Hindlimb muscle (tissue), 1 donor: ENCODE measurements at places on chromosomes 16 and 17.

DNA sequence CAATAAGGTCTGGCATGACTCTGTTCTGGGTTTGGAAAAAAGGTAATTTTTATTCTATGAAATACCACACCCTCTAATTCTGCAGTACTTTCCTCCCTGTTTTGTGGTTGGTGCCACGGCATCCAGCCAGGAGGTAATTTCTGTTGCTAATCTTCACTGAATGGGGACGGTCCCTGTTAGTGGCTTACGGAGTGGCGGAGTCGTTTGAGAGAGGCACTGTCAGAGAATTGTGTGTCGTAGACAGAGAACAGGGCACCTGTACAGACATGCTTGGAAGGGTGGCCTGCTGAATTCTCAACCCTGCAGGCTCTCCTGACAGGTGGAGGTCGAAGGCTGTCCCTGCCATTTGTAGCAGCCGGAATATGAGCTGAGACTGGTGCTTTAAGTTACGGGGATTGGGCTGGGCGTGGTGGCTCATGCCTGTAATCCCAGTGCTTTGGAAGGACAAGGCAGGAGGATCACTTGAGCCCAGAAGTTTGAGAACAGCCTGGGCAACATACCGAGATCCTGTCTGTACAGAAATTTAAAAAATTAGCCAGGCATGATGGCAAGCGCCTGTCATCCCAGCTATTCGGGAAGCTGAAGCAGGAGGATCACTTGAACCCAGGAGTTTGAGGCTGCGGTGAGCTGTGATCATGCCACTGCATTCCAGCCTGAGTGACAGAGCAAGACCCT, 33.2 kb downstream of the EEF2K start:
- no peak for DNase-seq

DNA sequence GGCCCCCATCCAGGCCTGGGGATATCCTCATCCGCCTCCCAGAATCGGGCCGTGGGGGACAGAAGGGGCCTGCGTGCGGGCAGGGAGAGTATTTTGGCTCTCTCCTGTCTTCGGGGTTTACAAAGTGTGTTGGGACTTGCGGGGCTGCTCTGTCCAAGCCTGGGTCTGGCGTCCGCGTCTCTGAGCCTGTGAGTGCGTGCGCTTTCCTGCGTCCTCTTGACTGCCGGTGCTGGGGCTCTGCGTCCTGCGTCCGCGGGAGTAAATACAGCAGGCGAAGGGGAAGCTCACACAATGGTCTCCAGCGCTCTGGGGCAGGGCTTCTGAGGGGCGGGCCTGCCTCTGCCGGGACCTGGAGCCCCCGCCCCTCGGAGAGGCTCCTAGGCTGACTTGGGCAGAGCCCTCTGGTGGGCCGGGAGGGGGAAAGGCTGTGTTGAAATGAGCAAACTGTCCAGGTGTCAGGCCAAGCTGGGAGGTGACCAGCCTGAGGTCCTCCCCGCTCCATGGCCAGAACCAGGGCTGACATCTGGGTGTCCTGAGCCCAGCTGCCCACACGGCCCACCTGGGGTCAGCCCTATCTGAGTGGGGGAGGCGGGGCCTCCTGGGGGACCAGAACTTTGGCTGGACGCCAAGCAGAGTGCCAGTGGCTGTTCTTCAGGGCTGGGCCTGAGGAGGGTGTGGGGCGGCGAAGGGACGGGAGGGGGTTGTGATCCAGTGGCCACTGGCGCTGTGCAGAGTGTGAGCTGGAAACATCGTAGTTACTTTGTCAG, 233.6 kb downstream of the SEC14L1 start:
- peak; percentile 82 for DNase-seq

GRCh38 chr17:4229627-4230541, 33.9 kb downstream of the ANKFY1 start:
- peak; percentile 83 for DNase-seq

DNA sequence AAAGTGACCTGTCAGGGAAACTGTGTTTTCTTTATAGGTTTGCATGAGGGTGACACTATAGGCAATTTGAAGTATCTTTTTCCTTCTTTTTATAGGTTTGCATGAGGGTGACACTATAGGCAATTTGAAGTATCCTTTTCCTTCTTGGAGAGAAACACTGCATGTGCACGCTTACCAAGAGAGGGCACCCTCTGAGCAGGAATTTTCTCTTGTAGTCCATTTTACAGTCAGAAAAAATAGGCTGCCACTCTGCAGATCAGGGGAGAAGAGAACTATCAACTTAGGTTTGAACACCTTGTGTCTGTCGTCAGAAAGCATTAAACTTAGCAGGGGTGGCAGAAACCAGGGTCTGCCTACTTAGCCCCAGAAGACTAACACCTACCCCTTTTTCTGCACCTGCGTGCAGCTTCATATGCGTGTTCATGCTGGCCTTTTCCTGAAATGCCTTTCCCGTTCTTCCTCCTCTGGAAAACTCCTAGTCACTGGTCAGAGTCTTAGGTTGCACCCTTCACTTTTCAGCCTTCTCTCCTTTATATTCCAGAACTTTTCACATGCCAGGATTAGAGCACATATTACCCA, 16.4 kb upstream of the SMIM36 start:
- peak; percentile 57 for DNase-seq

DNA sequence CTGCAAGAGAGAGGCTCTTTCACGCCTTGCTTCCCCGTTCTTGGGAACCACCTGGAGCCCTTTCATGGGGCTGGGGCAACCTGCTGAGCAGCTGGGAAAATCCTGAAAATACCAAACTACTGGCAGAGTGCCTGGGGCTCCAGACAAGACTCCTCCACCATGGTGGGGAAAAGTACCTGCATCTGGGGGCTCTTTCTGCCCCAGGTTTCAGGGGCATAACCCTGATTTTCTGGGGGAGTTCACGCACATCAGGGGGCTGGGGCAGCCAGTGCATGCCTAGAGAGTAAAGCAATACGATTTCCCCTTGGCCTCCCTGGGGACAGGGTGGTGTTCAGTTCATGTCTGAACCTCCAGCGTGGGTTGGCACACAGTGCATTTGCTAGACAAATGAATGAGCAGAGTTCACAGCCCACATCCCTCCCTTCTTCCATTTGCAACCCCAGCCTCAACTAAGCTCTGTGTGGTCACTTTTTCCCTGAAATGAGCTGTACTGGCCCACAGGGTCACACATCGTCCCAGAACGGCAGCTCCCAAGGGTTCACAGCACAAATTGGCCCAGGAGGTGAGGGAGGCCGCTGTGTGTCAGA, 5.2 kb upstream of the CDC42EP4 start:
- DNase-seq, result no peak

GRCh38 chr17:81537343-81537855, 9.2 kb downstream of the FSCN2 start:
- DNase-seq, result no peak

- DNase-seq, result peak; percentile 94
These were observed 4.3 kb upstream of the TLCD2 start for GRCh38 chr17:1714427-1714979.

DNA sequence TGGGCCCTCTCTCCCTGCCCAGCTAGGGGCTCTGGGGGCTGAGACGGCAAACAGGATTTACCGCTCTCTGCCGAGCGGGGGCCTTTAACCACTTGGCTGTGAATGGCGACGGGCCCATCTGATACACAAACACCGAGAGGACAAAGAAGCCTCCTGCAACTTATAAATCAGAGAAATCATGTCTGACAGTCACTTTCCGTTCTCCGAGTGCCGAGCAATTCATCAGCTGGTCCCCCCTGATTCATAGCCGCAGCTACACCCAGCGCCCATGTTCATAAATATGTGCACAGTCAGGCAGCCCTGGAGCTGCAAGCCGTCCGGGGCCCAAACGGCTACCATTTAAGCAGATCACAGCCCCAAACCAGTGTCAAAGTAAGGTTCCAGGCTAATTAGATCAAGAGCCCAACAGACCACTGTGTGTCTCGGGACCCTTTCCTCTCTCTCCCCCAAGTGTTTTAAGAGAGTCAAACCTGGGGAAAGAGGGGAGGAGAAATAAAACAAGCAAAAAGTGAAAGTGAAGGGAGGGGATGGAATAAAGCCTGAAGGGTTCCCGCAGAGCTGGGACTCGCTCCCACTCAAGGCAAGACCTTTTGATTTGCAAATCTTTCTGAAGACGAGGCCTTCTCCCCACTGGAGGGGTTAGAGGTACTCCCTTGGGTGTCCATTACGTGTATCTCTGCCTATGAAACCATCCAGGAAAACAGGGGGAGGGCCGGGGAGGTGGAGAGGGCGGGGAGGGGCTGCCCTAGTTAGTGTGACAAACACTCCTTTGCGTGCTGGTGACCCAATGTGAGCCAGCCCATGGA, 154.7 kb downstream of the C16orf78 start:
- peak; percentile 29 for DNase-seq

DNA sequence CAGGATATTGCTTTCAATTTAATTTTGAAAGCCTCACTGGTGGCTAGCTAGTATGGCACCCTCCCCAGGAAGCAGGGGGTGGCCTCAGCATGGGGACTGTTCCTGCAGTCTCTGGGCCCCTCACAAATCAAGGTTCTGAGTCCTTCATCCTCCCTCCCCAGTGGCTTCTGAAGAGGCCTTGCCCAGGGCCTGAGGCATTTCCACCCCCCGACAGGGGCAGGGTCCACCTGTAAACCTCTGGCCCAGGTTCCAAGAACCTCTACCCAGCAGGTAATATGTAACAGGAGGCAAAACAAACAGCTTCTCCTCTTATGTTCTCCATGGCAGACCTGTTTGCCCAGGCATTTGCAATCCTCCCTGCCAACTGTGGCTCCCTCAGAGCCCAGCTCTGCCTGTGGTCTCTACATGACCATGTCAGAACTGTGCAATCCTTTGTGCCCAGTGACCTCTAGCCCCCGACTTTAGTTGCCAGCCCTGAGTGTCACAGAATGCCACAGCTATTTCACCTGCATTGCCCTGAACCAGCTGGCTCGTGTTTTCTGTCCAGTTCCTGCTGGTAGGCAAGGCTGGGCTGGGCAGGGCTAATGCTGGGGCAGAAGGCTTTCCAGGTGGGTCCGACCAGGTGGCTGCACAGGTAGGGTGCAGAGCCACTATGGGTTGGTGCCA, 14.3 kb downstream of the ACSF2 start:
- no peak for DNase-seq

GRCh38 chr17:82065638-82066303, at the start of gene DUS1L:
TSS of gene DUS1L (minus strand) at chr17:82065804. CDS start at chr17:82065059, 745 bp downstream.
- peak; percentile 73 for DNase-seq

DNA sequence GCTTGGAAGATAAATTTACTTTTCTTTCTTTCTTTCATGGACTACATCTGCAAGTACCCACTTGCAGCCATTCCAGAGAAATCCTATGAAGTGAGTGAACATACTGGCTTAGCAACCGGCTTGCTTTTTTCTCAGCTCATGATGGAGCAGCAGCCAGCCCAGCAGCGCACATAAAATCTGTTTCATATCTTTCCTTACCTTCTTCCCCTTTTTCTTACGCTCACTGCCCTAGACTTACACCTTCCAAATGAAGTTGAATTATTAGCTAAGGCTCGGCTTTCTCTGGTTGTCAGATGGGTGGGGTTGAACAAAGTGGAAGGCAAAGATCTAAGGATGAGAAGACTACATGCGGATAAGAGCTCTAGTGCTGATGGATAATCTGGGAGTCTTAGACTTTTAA, 13.9 kb upstream of the ABCA8 start:
- no peak for DNase-seq

DNA sequence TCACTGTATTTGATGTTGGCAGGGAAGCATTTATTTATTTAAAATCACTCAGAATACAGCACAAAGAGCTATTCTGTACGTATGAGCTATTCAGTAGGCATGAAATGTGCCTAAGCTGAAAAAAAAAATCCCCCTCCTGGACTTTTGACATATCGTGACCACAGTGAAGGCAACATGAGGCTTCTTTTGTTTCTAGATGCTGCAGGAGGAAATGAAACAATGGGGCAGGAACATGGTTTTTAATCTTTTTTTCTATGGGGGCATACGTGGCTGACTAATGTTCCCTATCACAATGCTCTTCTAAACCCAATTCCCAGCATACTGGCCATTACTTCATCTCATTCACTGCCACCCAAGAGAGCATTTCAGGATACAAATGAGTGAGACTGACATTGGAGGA, 191.0 kb upstream of the PMFBP1 start:
- DNase-seq, result no peak

- peak; percentile 50 for DNase-seq
These were observed 85.7 kb downstream of the NOG start for GRCh38 chr17:56679115-56679776.

GRCh38 chr16:54098247-54098646, 188.3 kb downstream of the IRX3 start:
- DNase-seq, result no peak

GRCh38 chr17:78272914-78273258, 41.5 kb downstream of the TMEM235 start:
- DNase-seq, result no peak

DNA sequence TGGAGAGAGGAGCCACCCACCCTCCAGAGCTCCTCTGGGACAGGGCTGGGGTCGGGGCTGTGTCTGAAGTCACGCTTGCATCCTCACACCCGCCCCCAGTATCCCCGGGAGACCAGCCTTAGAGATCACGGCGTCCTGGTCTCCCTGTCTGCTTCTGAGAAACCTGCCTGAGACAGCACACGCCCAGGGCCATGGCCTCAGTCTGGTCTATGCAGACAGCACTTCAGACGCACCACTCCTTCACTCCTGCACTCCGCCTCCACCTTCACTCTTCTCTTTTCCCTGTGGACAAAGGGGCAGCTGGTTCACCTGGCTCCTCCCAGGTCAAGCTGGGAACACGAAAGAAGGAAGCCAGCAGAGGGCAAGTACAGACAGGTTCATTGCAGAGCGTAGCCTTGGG, 248.0 kb upstream of the GSE1 start:
- no peak for DNase-seq
